ENCODE measurements at places on chromosomes 1 and 21. TPM values are rescaled to one million over a fixed set of nuclear protein-coding genes. Genes with fewer than 3 reads are reported as not detected.

DNA sequence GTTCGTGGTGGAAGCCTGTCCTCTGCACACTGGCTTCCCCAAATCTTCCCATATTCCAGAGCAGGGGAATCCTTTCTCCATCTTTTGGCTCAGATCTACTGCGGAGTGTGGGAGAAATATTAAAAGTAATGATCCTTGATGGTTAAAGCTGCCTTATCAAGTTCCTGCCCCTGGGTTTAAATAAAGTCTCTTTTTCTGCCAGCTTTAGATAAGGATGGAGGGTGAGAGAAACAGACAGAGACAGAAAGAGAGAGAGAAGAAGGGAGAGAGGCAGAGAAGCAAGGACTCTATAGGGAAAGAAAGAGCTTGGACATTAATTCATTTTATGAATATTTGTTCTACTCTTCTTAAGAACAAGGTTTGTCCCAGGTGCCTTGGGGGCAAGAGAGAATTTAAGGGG lies 98.0 kb downstream of the KCNJ15 start:
- DNase-seq: no peak

CHML gene
- 24.3 TPM for total RNA-seq

- no peak for DNase-seq
Observed at GRCh38 chr1:210647406-210648333, 319.0 kb downstream of the HHAT start.

DNA sequence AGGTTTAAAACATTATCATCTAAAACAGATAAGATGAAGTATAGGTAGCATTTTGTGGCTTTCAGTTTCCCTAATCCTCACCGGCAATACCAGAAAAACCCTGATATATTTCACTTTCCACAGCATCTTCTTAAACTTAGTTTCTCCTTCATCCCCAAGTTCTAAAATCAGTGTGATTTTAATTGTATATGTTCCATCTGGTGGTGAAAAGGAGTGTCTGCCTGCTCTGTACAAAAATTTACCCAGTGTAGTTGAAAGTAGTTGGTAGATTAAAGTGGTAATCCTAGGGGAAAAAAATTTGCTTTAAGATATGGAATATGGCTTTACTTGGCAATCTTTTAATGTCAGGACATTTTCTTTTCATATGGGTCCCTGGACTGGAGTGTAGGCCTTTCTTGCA lies 74.3 kb downstream of the CEP350 start:
- DNase-seq: no peak

GRCh38 chr1:153670859-153671627 lies at the start of gene ILF2:
Gene ILF2, minus strand, starts transcription at chr1:153670993. Its CDS starts 71 bp downstream, at chr1:153670922.
- DNase-seq: peak; percentile 95

Measured in activated naive CD8-positive, alpha-beta T cell treated with anti-CD3 and anti-CD28 coated beads for 36 hours (primary cell).